ENCODE measurements at places on chromosomes 5 and 9.

DNA sequence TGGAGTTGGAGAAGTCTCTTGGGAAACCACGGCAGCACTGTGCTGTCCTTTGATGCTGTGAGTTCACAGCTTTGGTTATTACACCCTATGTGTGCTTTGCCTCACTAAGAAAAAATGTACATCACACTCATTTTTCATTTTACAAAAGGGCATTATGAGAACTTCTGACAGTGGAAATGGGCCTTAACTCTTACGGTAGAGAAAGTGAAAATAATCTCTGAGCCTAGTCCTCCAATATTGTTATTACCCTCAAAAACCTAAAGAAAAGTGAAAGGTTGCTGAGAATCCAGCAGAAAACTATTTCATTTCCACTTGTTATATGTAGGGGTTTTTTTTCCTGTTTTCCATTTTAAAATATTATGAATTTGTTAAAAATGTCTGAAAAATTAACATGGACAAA lies 8.2 kb upstream of the OR13D1 start:
- DNase-seq = no peak

- no peak for DNase-seq
These were observed 541.7 kb downstream of the MTRR start for GRCh38 chr5:8410618-8411017.

GRCh38 chr5:175034924-175035323 lies 310.5 kb downstream of the MSX2 start:
- no peak for DNase-seq

GRCh38 chr9:131635892-131636291 lies 90.6 kb downstream of the PRRT1B start:
- DNase-seq = no peak

DNA sequence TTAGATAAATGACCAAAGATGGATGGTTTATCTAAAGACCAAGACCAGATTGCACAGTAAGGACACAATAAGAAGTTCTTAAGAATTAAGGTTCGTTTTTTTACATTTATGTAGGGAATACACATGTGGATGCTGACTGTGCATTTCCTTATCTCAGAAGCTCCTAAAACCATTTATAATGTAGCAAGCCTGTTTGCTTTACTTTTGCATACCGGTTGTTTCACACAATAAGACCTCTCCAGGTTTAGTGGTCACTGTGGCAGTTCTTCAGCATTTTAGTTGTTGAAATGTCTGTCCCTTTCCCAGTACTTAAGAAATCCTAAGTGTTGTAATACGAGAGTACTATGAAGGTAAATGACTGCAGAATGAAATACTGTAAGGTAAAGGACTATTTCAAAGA lies 43.6 kb downstream of the BASP1 start:
- DNase-seq = no peak

DNA sequence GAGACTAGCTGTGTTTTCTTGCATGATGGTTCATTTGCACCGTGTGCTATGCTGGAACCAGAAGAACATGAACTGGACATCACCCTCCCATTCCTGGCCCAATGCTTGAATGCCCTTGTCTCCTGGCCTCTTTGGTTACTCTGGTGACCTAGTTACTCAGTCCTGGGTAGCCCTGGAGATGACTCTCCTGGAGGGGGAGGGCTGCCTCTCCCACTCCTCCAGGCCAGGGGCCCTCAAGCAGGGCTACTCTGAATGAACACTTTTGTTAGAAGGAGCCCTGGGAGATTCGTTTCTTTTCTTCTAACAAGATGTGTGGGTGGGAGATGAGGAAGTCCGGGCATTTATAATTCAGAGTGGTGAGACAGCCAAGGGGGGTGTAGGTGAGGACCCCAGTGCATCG lies 12.0 kb upstream of the NKX2-5 start:
- DNase-seq = no peak

DNA sequence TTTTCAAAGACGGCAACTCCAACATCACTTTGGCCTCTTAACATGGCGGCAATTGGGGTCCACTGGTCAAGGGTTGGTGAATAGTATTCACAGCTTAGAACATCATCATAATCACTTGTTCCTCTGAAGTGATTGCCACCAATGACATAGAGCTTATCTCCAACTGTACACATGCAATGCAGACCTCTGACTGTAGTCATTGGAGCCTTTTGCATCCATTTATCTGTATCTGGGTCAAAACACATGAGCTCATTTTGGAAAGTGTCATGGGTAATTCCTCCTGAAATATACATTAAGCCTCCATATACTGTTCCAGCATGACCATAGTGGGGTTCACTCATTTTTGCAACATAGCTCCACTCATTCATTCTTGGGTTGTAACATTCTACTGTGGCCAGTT lies 2.0 kb downstream of the KLHL9 start:
- DNase-seq = no peak

- no peak for DNase-seq
These were observed 30.0 kb upstream of the PHF2 start for GRCh38 chr9:93546356-93546755.

GRCh38 chr9:34250721-34251120 lies 71.9 kb downstream of the UBAP1 start:
- no peak for DNase-seq

DNA sequence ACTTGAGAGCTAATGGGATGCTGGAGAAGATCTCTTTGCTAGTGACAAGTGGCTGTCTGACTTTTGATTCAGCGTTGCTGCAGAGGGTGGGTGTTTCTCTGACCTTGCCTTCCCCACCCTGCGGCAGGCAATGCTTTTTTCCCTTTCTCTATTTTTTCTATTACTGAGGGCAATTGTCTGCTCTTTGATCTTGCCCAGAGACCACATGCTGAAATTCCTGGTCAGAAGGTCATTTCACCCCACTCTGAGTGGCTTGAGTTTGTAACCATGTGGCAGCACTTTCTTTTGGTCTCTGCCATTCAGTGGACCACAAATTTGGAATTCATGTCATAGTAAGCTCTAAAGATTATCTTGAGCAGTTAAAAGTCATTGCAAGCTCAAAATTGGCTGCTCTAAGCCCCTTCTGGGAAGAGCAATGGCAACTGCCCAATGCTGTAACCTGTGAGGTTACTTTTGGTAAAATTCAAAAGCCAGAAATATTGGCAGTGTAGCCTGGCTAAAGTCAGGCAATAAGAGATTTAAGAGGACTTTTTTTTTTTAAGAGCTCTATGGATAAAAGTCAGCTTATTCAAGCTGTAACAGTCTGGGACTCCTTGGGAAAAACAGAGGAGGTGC lies 30.4 kb upstream of the MTMR12 start:
- DNase-seq = no peak

- DNase-seq = no peak
These were observed 465.2 kb downstream of the LRRC70 start for GRCh38 chr5:63043792-63044191.

GRCh38 chr9:133805876-133806622 lies 67.9 kb upstream of the SARDH start:
- no peak for DNase-seq

DNA sequence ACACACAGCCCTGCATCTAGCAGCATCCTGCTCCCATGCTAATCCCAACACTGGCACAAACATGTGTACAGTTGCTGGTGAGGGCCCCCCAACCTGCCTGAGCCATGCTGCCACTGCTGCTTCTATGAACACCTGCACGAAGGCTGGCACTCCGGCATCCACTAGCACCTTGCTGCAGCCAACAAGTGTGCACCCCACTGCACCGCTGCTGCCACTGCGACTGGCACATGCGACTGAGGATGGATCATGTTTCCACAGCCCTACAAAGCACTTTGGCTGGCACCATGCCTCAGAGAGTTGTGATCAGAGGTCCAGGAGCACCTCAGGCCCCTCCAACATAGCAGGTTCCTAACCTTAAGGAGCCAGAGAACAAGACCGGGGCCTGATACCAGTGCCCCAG lies 7.8 kb upstream of the PDCD1LG2 start:
- DNase-seq = no peak

GRCh38 chr9:34256104-34256503 lies 73.0 kb downstream of the KIF24 start:
- no peak for DNase-seq

DNA sequence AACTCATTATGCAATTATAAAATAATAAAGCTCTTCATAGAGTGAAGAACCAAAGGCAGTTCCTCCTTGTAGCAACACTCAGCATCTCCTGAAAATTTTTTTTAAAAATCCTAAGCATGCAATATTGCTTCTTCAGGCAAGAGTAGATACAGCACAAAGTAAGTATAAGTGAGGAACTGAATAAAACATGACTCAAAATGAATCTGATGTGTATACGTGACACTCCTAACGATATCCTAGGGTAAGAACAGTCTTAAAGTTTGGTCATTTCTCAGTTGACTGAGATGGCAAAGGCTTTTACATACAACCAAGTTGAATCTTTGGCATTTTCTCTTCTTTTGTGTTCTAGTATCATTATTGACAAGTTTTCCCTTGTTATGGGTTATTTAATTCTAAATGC lies 41.1 kb upstream of the AOPEP start:
- no peak for DNase-seq

DNA sequence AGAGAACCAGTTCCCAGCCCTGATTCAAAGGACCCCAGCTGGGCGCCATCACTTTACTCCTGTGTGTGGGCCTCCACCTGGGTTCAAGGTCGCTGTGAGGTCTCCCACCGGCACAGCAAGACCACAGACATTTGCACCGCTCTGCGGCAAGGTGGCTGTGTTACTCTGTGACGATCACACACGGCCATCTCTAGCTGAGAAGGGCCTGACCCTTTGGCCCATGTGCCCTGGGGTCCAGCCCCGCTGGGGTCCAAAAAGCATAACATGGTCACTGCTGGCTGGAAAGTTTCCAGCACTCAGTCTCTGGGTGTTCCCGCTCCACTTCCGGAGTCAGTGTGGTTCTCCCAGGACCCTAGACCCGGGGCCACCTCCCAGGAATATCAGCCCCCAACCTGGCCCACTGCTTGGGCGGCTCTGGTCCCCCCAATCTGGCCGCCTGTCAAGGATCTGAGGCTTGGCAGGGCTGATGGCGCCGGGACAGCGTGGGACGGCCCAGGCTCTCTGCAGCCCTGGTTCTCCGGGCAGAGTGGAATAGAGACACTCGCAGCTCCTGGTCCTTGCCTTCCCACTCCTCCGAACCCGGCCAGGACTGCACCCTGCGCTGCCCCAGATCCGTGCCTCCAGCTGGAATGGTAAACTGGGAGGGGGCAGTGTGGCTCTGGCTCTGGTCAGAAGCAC lies 3.9 kb upstream of the LMX1B start:
- DNase-seq = no peak

DNA sequence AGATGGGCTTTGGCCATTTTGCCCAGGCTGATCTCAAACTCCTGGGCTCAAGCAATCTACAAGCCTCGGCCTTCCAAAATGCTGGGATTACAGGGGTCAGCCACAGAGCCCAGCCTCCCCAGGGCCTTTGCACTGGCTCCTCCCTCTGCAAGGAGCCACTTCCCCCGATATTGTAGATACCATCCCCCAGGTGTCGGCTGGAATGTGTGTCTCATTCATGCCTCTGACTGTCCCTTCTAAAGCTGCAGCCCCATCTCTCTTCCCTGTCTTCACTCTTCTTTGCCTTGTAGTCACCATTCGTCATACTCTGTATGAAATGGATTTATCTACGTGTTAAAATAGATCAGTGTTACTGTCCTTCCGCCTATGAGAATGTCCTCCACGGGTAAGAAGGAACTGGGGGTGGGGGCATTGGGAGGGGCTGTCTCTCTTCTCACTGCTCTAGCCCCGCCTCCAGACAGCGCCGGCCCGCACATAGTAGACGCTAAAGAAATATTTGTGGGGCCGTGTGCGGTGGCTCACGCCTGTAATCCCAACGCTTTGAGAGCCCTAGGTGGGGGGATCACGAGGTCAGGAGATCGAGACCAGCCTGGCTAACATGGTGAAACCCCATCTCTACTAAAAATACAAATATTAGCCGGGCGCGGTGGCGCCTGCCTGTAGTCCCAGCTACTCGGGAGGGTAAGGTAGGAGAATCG lies 68.5 kb downstream of the LMX1B start:
- DNase-seq = no peak

DNA sequence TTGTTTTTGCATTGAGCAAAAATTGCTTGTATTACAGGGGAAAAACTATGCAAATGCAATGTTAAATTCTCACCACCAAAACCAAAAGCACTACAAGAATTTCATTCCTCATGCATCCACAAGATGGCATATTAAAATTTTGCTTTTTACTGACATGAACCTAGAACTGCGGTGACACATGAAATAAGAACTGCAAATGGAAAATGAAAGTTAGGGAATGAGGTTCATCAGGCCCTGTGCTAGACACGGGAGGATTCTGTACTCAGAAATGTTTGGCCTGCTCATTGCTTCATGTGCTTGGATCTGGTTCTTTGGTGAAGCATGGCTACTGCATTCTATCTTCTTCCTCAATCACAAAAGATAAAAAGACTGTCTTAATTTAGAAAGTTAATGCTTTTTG lies 9.1 kb upstream of the RFK start:
- DNase-seq = no peak

- DNase-seq = no peak
These were observed 33.4 kb upstream of the SMIM32 start for GRCh38 chr5:136226401-136226800.

DNA sequence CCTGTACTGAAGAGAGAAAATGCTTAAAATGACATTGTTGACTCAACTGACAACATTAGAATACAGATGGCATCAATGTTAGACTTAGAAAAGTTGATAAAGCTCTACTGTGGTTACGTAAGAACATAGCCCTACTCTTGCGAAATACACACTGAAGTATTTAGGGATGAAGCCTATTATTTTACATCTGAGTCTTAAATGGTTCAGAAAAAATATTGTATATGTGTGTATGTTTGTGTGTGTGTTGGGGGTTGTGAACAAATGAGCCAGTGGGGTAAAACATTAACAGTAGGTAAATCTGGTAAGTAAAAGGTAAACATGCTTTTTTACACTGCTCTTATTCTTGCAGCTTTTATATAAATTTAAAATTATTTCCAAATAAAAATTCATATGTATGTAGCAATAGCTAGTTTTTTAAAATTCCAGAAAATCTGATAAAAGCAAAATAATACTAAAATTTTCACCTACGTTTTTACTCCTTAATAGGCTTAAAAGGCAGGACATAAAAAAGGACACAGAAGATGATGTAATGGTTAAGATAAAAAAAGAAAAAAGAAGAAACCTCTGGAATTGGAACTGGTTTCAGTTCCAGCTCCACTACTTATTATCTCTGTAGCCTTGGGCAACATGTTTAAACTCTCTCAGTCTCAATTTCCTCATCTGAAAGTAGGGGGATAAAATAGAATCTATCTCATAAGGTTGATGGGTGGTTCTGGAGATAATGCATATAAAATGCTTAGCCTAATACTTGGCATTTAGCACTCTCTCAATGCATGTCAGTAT lies 44.3 kb downstream of the GARNL3 start:
- DNase-seq = no peak

GRCh38 chr5:83844449-83845068 lies 123.9 kb upstream of the HAPLN1 start:
- no peak for DNase-seq

- DNase-seq = no peak
These were observed 71.3 kb downstream of the NDFIP1 start for GRCh38 chr5:142179776-142180387.

All from stimulated activated CD8-positive, alpha-beta memory T cell treated with anti-CD3 and anti-CD28 coated beads, Interleukin-4, amount 100 ng/mL, for 1 hour (primary cell).